ENCODE measurements at places on chromosomes 7 and 10.

DNA sequence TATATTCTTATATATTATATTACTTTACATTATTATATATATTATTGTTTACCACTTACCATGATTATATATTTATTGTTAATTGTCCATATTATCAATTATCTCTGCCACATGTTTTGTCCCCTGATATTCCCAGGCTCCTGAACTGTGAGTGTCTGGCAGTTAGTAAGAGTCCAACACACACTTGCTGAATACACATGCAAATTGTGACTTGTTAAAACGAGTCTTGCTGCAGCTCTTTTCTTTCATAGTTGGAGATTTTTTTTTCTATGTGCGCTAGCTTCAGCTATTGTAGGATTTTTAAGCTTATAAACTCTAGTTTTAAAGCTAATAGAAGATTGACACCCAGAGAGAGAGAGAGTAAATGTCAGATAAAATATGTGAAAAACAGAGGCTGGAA lies 207.8 kb upstream of the FAM3C start:
- no peak for DNase-seq

GRCh38 chr10:1132584-1132983 lies 76.4 kb downstream of the WDR37 start:
- no peak for DNase-seq

DNA sequence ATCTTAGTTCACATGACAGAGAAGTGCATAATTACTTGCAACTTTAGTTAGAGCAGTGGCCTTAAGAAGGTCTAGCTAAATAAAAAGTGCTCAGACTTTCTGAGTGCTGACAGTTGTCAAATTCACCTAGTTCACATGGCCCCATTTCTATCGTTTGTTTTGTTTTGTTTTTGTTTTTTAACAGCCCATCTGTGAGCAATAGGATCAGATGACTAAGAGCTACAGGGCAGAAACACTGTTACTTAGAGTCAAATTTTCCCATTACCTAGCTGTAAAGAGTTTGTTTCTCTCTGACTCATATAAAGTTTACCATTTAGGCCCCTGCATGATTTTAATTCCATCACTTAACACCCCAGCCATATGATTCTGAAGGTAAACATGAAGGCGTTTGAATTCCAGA lies 18.8 kb downstream of the CAV1 start:
- DNase-seq = no peak

- DNase-seq = no peak
These were observed 299.8 kb downstream of the HGF start for GRCh38 chr7:81469869-81470723.

DNA sequence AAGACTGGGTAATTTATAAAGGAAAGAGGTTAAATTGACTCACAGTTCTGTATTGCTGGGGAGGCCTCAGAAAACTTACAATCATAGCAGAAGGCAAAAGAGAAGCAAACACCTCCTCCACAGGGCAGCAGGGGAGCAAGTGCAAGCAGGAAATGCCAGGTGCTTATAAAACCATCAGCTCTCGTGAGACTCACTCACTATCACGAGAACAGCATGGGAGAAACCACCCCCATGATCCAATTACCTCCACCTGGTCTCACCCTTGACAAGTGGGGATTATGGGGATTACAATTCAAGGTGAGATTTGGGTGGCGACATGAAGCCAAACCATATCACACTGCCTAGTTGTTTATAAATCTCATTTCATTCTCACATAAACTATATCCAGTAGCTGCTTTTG lies 28.0 kb upstream of the CPN1 start:
- no peak for DNase-seq

- no peak for DNase-seq
These were observed 295.9 kb downstream of the TWIST1 start for GRCh38 chr7:18821554-18821953.

GRCh38 chr10:113086282-113086681 lies 136.2 kb downstream of the TCF7L2 start:
- DNase-seq = no peak

DNA sequence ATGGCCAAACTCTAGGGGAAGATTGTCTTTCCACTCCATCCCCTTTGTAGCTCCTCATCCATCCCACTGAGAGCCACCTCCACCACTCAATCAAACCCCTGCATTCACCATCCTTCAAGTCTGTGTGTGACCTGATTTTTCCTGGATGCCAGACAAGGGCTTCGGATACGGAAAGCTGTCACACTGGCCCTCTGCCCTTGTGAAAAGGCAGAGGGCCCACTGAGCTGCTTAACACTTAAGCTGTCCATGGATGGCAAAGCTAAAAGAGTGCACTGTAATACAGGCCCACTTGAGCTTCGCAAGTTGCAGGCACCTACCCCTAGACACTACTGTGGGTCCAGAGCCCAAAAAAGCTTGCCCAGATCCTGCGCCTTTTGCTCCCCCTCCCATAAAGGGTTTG lies 237.2 kb downstream of the MAGI2 start:
- DNase-seq = no peak

- no peak for DNase-seq
These were observed 4.6 kb downstream of the KIF20B start for GRCh38 chr10:89706011-89706410.

- DNase-seq = no peak
These were observed 316.5 kb upstream of the CACNA2D1 start for GRCh38 chr7:82760074-82760473.

- no peak for DNase-seq
These were observed 12.6 kb upstream of the FGFR2 start for GRCh38 chr10:121610798-121611323.

GRCh38 chr10:71143170-71143569 lies 69.2 kb upstream of the UNC5B start:
- no peak for DNase-seq

- no peak for DNase-seq
These were observed 46.7 kb downstream of the JAZF1 start for GRCh38 chr7:28133872-28134271.
